ENCODE measurements at places on chromosomes 4 and X. TPM values are rescaled to one million over a fixed set of nuclear protein-coding genes. Genes with fewer than 3 reads are reported as not detected.

SYTL4 gene
- 1.9 TPM for total RNA-seq

FRMPD3 gene
- total RNA-seq, result not detected

ADH7 gene
- 3.9 TPM for total RNA-seq

TDO2 gene
- total RNA-seq, result under 0.01 TPM

SSX4 gene
- total RNA-seq, result not detected

Measured in tracheal epithelial cell (primary cell).